ENCODE measurements at places on chromosomes 13 and 19. TPM values are rescaled to one million over a fixed set of nuclear protein-coding genes. Genes with fewer than 3 reads are reported as not detected.

MED29 gene
- 15.2 TPM for total RNA-seq

- no peak for DNase-seq
Measured at GRCh38 chr19:57719901-57720519, 7.4 kb downstream of the ZNF671 start.

OR7A5 gene
- total RNA-seq: not detected

GRCh38 chr19:17755443-17755890, 4.2 kb downstream of the FCHO1 start:
- no peak for DNase-seq

DNA sequence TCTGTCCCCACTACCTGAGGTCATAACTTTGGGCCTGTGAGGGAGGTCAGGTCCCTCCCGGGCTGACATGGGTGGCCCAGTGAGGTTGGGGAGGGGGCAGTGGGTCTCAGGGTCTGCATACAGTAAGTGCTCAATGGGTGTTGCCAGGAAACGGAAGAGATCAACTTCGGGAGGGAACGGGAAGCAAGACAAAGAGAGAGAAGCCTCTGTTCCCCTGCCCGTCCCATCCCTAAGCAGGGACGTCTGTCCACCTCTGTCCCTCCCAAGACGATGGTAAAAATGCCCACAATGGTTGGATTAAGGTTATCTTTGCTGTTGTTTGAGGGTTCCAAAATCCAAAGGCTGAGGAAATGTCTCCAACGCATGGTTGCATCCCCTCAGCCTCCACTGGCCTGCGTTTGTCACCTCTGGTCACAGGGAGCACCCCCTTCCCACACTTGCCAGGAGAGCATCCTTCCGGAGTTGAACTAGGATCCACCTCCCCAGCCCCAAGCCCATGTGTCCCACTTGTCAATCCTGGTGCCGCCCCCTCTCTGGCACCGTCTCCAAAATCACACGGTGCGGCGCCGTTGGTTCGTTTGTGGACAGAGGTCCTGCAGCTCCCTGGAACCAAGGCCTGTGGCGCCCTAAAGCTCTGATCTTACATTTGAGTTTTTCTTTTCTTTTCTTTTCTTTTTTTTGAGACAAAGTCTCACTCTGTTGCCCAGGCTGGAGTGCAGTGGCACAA, 774 bp upstream of the HOMER3 start:
- DNase-seq: no peak

PCDH9 gene
- total RNA-seq: 6.9 TPM

DNA sequence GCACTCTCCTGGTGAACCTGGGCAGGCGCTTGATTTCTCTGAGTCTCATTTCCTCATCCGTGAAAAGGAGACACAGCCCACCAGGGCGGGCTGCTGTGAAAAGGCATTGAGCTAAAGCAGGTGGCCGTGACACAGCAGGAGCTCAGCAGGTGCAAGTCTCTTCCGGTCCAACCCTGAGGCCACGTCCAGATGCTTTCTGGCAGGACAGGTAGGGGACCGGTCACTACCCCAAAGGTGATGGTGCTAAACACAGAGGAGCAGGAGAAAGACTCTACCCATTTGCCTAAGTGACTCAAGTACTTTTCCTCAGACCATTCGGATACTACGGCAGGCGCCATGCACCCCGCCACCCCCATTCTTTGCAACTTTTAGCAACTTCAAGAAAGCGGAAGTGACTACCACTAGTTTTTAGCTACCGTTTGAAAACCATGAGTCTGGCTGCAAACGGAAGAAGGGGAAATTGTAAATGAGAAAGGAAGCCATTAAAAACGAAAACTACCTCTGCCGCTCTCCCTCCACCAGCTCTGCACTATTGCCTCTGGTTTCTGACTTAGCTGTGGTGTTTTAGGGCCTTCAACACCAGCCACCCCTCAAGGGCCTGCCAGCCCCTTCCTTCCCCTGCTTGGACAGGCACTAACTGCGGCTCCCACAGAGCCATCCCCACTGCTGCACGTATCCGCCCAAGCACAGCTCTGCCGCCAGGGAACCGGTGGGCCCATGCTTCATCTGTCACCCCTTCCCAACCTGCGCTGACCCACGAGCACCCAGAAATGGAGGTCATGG, 4.8 kb downstream of the PPP6R1 start:
- peak; percentile 9 for DNase-seq

GRCh38 chr13:65488606-65489005, 1741.5 kb downstream of the PCDH9 start:
- DNase-seq: no peak

RNF225 gene
- total RNA-seq: not detected

- DNase-seq: no peak
Measured at GRCh38 chr13:102654756-102655155, 40.1 kb downstream of the METTL21C start.

ZFP14 gene
- total RNA-seq: 15.5 TPM

GRCh38 chr19:29873801-29874575, 62.2 kb downstream of the CCNE1 start:
- DNase-seq: no peak

GRCh38 chr19:6453951-6454565, 5.5 kb downstream of the SLC25A23 start:
- DNase-seq: no peak

PRKCG gene
- total RNA-seq: not detected

CYP4F11 gene
- not detected for total RNA-seq

PLPP2 gene
- 13.0 TPM for total RNA-seq

ITGBL1 gene
- total RNA-seq: 4.3 TPM

ABHD8 gene
- total RNA-seq: 15.6 TPM

PHLDB3 gene
- 24.6 TPM for total RNA-seq

CEACAM3 gene
- not detected for total RNA-seq

CAMSAP3 gene
- total RNA-seq: 7.0 TPM

RAB4B gene
- 5.6 TPM for total RNA-seq

TGFBR3L gene
- not detected for total RNA-seq

SIAH3 gene
- total RNA-seq: 0.10 TPM

ERICH4 gene
- not detected for total RNA-seq

DNA sequence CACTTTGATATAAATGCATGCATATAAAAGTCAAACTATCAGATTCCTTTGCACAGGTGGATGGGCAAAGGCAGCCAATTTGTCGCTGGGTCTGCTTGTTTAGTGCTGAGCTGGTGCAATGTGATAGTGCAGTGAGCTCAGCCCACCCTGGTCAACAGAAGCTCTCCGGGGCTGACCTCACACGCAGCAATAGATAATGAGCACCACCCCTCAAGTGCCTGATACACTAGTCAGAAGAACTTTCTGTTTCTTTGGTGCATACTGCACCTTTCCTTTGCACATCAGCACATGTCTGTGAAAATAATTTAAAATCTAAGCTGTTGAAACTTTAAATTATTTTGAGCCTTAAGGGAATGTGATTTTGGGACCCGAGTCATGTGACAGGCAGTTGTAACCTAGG, 20.2 kb downstream of the ATP8A2 start:
- no peak for DNase-seq

DNA sequence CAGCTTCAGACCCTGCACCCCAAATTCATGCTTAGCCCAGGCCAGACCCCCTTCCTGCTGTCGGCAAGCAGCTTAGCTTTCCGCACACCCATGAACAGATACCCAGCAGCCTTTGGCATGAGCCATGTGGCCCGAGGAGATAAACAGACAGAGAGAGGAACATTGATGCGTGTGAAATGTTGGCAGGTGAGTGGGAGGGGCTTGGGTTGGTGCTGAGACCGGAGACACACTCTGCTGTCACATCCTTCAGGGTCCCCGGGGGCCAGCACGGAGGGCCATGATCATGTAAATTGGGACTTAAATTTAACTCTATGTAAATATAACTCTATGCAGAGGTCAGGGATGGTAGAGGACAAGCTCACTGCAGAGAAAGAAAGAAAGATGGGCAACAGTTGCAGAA, 1.5 kb downstream of the CD22 start:
- DNase-seq: no peak

KIR3DL2 gene
- total RNA-seq: not detected

ZNF677 gene
- 19.0 TPM for total RNA-seq

DNA sequence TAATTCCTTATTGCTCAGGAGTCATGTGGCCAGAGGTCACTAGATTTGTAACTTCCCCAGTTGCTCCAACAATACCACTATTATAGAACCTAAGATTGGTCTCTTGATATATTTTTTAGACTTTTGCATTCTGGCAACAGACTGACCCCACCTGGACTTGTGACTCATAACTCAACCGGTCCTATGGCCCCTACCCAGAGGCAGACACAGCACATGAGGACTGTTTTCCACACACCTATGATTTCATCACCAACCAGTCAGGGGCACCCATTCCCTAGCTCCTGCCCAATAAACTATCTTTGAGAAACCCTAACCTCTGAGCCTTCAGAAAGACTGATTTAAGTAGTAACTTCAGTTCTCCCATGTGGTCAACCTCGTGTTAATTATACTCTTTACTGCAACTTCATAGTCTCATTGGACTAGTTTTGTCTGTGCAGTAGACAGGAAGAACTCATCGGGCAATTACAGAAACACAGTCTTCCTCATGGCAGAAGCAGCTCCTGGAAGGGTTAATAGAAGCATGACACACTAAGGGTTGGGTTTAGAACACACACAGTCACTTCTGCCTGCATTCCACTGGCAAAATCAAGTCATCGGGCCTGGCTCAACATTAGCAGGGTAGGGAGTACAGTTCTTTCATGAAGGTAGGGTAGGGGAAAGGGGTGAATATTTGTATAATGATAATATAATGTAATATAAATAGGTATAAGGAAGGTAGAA, 251.8 kb downstream of the UQCRFS1 start:
- DNase-seq: no peak

LAIR1 gene
- total RNA-seq: 8.8 TPM

HAUS8 gene
- 5.1 TPM for total RNA-seq

DNA sequence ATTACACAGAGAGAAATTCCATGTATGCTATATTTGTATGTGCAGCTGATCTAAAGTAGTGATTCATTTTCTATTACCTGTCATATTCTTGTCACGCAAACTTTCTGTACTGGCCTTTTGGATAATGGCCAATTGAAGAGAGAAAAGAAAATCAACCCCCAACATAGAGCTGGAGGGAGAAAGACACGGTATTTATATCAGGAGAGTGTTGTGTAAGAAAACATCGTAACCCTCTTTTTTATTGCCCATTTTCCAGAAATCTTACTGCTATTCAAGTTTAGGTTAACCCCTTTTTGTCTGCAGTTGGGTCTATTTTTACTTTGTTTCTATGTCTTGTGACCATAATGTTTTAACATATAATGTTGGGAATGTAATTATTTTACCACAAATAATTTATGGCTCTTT, 27.9 kb downstream of the DGKH start:
- DNase-seq: no peak

DNA sequence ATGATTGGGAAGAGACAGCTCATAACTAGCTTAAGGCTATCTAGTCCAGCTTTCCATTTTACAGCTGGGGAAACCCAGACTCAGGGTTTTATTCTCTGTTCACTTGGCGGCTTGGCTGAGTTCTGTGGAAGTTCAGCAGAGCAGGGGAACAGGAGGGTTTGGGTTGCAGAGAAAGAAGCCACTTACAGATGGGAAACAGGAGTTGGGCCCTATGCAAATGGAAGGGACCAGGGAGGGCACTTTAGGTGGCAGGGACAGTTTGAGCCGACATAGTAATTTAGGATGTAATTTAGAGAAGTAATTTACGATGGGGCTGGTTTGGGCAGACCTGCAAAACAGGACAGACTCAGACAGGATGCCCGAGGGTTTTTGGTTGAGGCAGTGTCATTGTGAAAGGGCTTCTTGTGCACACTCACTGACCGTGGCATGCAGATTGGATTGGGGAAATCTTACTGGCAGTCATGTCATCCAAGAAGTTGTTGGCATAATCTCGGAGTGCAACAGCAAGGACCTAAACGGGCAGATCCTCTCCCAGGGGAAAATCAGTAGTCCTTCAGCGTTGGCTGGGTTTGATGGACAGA, 47.3 kb upstream of the GPR183 start:
- no peak for DNase-seq

GFY gene
- total RNA-seq: not detected

DNA sequence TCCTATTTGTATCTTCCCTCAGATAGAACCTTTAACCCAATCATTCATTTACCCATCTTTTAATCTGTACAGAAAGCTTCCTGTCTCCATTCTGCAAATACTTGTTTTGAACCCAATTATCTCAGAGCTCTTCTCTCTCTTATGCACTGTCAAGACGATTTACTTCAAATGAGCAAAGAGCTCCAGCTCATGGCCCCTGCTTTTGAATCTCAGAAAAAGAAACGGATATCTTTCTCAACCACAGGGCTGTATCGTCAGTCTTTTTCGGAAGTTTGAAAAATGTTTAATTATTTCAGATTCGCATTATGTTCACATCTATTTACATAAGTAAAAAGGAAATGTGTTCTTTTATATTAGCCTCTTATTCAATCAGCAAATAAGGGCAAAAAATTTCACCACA, 322.7 kb upstream of the NBEA start:
- no peak for DNase-seq

DNA sequence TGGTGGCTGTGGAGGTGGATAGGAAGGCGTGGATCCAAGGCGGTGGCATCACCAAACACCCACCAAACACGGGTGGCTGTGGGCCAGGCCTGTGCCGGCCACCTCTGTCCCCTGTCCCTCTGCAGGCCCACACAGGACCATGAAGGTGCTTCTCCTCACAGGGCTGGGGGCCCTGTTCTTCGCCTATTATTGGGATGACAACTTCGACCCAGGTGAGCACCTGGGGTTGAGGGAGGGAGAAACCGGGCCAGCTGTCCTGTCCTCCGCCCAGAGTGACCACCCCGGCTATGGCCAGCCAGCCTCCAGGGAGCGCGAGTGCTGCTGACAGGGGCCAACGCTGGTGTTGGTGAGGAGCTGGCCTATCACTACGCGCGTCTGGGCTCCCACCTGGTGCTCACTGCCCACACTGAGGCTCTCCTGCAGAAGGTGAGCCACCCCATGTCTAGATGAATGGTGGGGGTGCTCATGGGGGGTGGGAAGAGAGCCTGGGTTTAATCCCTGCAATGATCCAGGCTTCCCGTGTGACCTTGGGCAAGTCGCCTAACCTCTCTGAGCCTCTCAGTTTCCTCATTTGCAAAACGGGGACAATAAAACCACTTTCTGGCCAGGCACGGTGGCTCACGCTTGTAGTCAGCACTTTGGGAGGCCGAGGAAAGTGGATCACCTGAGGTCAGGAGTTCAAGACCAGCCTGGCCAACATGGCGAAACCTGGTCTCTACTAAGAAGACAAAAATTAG, 4.0 kb downstream of the HSD11B1L start:
- DNase-seq: no peak

GRCh38 chr13:63208826-63209225, 1793.2 kb upstream of the PCDH20 start:
- DNase-seq: no peak

DNA sequence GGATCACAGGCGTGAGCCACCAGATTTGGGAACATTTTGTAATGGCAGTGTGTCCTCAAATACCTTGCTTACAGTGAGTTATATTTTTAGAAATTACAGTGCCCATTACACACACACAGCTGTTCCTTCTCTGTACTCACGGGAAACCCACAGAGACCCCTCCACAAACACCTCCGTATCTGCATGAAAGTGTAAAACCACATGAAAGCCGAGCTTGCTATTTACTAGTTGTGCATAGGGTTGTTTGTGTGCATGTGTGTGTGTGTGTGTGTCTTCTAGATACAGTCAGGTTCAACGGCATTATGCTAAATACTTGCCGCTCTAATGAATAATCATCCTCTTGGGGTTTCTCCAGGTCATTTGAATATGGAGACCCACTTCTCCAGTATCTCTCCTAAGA, 22.3 kb upstream of the LILRA2 start:
- no peak for DNase-seq

GRCh38 chr19:5993648-5994358, 15.9 kb upstream of the RANBP3 start:
- DNase-seq: peak; percentile 88
